ENCODE measurements at places on chromosomes 7 and 10.

- no peaks in the 10 kb centered on the region for H3K27me3 ChIP-seq
- H3K4me3 ChIP-seq = no peak overlapping the region
- H3K36me3 ChIP-seq = no peaks in the 10 kb centered on the region
- H3K27ac ChIP-seq = no peak overlapping the region
- no peaks in the 10 kb centered on the region for H3K4me1 ChIP-seq
Measured at GRCh38 chr7:49579408-49579807, 194.0 kb upstream of the VWC2 start.

DNA sequence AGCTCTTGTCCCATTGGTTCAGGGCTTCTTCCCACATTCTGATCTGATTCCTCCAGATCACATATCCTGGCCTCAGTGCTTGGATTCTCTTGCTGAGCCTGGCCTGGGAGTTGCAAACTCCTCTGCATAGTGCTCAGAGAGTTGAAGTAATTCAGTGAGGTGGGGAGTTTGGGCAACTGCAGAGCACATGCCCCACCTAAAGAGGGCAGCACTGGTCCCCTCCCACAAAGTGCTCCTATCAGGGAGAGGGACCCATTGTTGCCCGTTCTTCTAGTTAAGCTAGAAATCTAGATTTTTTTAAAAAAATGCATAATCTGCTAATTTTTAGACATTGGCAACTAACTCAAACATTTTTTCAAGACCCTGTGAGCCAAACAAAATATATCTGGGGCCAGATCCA lies 45.1 kb downstream of the CHN2 start:
- H3K27me3 ChIP-seq = no peaks in the 10 kb centered on the region
- H3K4me1 ChIP-seq = peaks cover 3% of the 10 kb centered on the region
- no peak for DNase-seq
- no peak overlapping the region for H3K27ac ChIP-seq
- H3K36me3 ChIP-seq = no peaks in the 10 kb centered on the region

- no peaks in the 10 kb centered on the region for H3K36me3 ChIP-seq
- peaks cover 30% of the 10 kb centered on the region for H3K4me1 ChIP-seq
- no peak overlapping the region for H3K27ac ChIP-seq
- no peaks in the 10 kb centered on the region for H3K27me3 ChIP-seq
- DNase-seq = no peak
- H3K4me3 ChIP-seq = no peak overlapping the region
Measured at GRCh38 chr10:71475243-71475871, 78.6 kb downstream of the CDH23 start.

GRCh38 chr7:156334636-156335035 lies 305.9 kb upstream of the RNF32 start:
- no peaks in the 10 kb centered on the region for H3K4me1 ChIP-seq
- H3K4me3 ChIP-seq = no peak overlapping the region
- H3K27me3 ChIP-seq = no peaks in the 10 kb centered on the region
- no peak for DNase-seq

- peaks cover 10% of the 10 kb centered on the region for H3K4me1 ChIP-seq
- no peaks in the 10 kb centered on the region for H3K36me3 ChIP-seq
- DNase-seq = peak; percentile 57
- no peak overlapping the region for H3K27ac ChIP-seq
Measured at GRCh38 chr10:46293832-46294640, 7.2 kb downstream of the ANTXRL start.

DNA sequence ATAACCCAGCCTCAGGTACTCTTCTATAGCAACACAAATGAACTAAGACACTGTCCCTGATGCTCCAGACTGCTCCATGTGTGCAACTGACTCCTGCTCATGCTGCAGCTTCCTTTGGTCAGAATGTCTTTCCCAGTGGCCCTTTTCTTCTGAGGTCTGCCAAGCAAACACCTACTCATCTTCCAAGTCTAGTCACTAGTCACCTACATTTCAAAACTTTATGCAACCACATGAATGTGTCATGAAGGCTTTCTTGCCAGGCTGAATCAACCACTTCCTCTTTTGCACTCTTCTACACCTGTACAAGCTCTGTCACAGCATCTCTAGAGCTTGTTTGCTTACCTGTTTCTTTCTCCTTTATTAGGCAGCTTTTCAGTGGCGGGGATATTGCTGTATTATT lies 75.8 kb downstream of the LSMEM1 start:
- H3K36me3 ChIP-seq = no peaks in the 10 kb centered on the region
- H3K4me1 ChIP-seq = no peaks in the 10 kb centered on the region
- H3K27me3 ChIP-seq = no peaks in the 10 kb centered on the region
- no peak overlapping the region for H3K27ac ChIP-seq
- DNase-seq = no peak

- H3K36me3 ChIP-seq = no peaks in the 10 kb centered on the region
- no peak overlapping the region for H3K4me3 ChIP-seq
- no peak overlapping the region for H3K27ac ChIP-seq
- H3K27me3 ChIP-seq = no peaks in the 10 kb centered on the region
- DNase-seq = no peak
Measured at GRCh38 chr7:107689553-107689952, 28.9 kb downstream of the SLC26A4 start.

DNA sequence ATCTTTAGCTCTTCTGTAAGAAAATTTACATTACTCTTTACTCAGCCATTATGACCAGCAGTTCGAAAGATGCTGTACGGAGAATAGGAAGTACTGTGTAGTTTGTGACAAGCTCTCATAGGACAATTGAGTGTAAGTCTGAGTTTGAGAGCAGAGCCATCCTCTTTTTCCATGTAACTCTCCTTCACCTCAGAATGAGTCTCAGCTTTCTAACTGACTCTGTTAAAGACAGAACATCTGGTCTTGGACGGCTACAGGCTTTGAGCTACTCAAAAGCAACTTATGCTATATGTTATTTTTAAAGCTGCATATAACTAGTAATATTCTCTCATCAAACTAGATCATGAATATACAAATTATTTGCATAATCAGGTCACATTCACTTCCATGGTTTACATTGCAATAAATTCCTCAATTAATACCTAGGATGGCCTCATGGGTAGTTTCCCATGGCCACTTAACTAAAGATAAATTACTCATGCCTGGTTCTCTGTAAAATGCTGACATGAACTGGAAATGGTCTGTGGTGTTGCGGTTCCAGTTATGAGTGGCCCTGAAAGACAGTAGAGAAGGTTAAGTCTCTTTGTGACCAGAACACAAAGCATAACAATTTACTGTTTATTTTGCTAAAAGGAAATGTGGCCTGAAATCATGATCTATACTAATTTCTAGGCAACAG lies 358.7 kb downstream of the PHF14 start:
- no peaks in the 10 kb centered on the region for H3K27me3 ChIP-seq
- no peaks in the 10 kb centered on the region for H3K36me3 ChIP-seq
- DNase-seq = no peak

- H3K4me1 ChIP-seq = peaks cover 35% of the 10 kb centered on the region
- no peaks in the 10 kb centered on the region for H3K36me3 ChIP-seq
- peaks cover 5% of the 10 kb centered on the region for H3K27me3 ChIP-seq
- DNase-seq = no peak
- H3K27ac ChIP-seq = peak overlapping the region; percentile 89
Measured at GRCh38 chr10:45418417-45418848, 44.4 kb downstream of the ALOX5 start.

DNA sequence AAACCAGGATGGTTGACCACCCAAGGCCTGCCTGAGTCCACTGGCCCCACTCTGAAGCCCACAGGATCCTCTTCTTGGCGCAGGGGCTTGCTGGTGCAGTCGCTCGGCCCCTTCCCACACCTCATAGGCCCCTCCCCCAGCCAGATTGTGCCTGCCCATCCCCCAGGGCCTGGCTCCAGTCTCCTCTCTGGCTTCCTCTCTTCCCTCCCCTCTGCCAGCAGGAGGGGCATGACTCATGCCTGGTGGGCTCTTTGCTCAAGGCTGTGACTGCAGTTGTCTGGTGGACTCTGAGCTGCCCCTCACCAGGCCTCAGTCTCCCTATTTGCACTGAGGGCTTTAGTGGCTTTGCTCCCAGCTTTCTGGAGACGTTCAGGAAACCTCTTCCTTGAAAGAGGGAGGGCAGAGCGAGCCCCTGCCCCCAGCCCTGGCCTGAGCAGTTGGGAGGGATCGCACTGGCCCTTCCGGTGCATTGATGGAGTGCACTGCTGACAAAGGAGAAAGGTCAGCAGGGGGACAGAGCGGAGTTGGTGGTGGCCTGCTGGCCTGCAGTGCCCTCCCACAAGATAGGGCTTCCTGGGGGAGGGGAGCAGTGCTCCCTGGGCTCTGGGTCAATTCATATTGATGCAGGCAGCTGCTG lies 60.7 kb downstream of the ZMIZ1 start:
- H3K4me1 ChIP-seq = peaks cover 44% of the 10 kb centered on the region
- H3K36me3 ChIP-seq = peaks cover 68% of the 10 kb centered on the region

- no peaks in the 10 kb centered on the region for H3K27me3 ChIP-seq
- H3K4me1 ChIP-seq = no peaks in the 10 kb centered on the region
Measured at GRCh38 chr10:13168781-13169180, 7.4 kb downstream of the MCM10 start.

GRCh38 chr7:39509436-39509835 lies 56.8 kb upstream of the YAE1 start:
- H3K27ac ChIP-seq = no peak overlapping the region
- H3K4me1 ChIP-seq = no peaks in the 10 kb centered on the region
- H3K4me3 ChIP-seq = no peak overlapping the region
- H3K36me3 ChIP-seq = no peaks in the 10 kb centered on the region
- H3K27me3 ChIP-seq = no peaks in the 10 kb centered on the region

DNA sequence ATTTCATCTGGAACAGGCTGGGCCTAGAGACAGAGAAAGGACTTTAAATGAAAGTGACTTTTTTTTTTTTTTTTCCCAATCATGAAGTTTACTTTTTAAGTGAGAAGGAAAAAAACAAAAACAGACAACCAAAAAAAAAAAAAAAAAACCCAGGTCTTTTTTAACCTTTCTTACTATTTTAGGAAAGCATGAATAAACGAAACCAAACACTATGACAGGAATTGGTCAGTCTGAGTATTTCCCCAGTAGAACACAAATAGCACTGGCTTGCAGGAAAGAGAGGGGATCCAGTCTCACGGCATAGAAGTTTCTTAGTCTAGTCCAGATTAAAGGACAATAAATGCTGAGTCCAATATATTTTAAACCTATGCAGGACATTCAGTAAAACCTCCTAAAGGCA lies 180.5 kb upstream of the CCDC6 start:
- DNase-seq = no peak
- no peaks in the 10 kb centered on the region for H3K27me3 ChIP-seq
- no peaks in the 10 kb centered on the region for H3K4me1 ChIP-seq
- peaks cover 8% of the 10 kb centered on the region for H3K36me3 ChIP-seq
- H3K27ac ChIP-seq = no peak overlapping the region
- H3K4me3 ChIP-seq = no peak overlapping the region

DNA sequence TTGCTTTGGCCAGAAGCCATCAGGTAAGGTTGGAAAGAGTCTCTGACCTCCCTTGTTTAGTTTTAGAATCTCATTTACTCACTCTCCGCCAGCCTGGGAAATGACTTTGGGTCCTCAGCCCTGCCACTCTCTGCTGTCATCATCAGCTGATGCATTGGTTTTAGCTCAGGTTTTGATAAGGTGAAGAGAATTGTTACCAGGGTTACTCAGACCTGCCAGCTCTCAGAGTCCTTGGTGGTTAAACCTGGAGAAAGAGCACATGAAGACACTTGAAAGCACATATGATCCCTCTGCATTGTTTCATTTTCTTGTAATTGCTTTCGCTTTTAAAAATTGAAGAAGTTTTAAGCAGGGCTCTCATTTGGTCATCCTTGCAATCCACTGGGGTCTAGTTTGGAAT lies 4.0 kb upstream of the CROT start:
- H3K27ac ChIP-seq = no peak overlapping the region
- H3K27me3 ChIP-seq = no peaks in the 10 kb centered on the region

DNA sequence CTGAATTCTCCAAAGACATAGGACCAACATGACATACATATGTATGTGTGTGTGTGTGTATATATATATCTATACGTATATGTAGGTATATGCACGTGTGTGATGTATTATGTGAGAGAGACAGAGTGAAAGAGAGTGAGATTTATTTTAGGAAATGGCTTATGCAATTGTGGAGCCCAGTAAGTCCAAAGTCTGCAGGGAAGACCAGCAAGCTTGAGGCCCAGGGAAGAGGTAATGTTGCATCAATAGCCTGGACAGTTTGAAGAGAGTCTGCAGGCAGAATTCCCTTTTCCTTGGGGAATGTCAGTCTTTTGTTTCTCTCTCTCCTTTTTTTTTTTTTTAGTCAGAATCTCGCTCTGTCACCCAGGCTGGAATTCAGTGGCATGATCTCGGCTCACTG lies 33.0 kb upstream of the CARD11 start:
- H3K36me3 ChIP-seq = no peaks in the 10 kb centered on the region
- H3K27me3 ChIP-seq = peaks cover 6% of the 10 kb centered on the region
- no peak overlapping the region for H3K4me3 ChIP-seq
- no peak overlapping the region for H3K27ac ChIP-seq
- no peaks in the 10 kb centered on the region for H3K4me1 ChIP-seq

- no peak overlapping the region for H3K4me3 ChIP-seq
- H3K4me1 ChIP-seq = no peaks in the 10 kb centered on the region
- no peaks in the 10 kb centered on the region for H3K36me3 ChIP-seq
- H3K27me3 ChIP-seq = peaks cover 5% of the 10 kb centered on the region
- H3K27ac ChIP-seq = no peak overlapping the region
Measured at GRCh38 chr10:88672041-88672440, 7.8 kb downstream of the LIPF start.

- no peaks in the 10 kb centered on the region for H3K36me3 ChIP-seq
- H3K27me3 ChIP-seq = no peaks in the 10 kb centered on the region
- no peak for DNase-seq
- H3K4me3 ChIP-seq = no peak overlapping the region
Measured at GRCh38 chr7:84204655-84205054, 10.1 kb upstream of the SEMA3A start.

- H3K36me3 ChIP-seq = no peaks in the 10 kb centered on the region
- no peak overlapping the region for H3K27ac ChIP-seq
- H3K4me1 ChIP-seq = peaks cover 15% of the 10 kb centered on the region
- H3K4me3 ChIP-seq = no peak overlapping the region
- no peaks in the 10 kb centered on the region for H3K27me3 ChIP-seq
Measured at GRCh38 chr10:86827639-86828038, 71.2 kb downstream of the BMPR1A start.

All from suprapubic skin (tissue), 4 donors.